Vagina (tissue), 2 donors: ENCODE measurements at places on chromosomes 1 and 21. TPM values are rescaled to one million over a fixed set of nuclear protein-coding genes. Genes with fewer than 3 reads are reported as not detected.

Gene TAS1R1
- total RNA-seq: not detected

Gene CYP4Z1
- 1.2 TPM for total RNA-seq

Gene PM20D1
- total RNA-seq: not detected

Gene DDAH1
- total RNA-seq: 10.3 TPM

Gene ADAMTS5
- total RNA-seq: 20.4 TPM

Gene MORC3
- total RNA-seq: 51.6 TPM

Gene KRTAP19-1
- not detected for total RNA-seq

Gene MMEL1
- total RNA-seq: 4.4 TPM

Gene ATP6V1G3
- total RNA-seq: not detected

Gene CLIC6
- 8.3 TPM for total RNA-seq

Gene LENEP
- total RNA-seq: not detected

Gene INTS3
- 45.9 TPM for total RNA-seq

GRCh38 chr21:45704311-45705108, 61.0 kb downstream of the PCBP3 start:
- H3K4me1 ChIP-seq: no peaks in the 10 kb centered on the region
- H3K4me3 ChIP-seq: no peak overlapping the region
- no peak overlapping the region for H3K27ac ChIP-seq

GRCh38 chr1:186994897-186995296, 166.1 kb downstream of the PLA2G4A start:
- DNase-seq: no peak
- H3K36me3 ChIP-seq: no peaks in the 10 kb centered on the region
- no peak overlapping the region for H3K27ac ChIP-seq
- no peaks in the 10 kb centered on the region for H3K27me3 ChIP-seq

DNA sequence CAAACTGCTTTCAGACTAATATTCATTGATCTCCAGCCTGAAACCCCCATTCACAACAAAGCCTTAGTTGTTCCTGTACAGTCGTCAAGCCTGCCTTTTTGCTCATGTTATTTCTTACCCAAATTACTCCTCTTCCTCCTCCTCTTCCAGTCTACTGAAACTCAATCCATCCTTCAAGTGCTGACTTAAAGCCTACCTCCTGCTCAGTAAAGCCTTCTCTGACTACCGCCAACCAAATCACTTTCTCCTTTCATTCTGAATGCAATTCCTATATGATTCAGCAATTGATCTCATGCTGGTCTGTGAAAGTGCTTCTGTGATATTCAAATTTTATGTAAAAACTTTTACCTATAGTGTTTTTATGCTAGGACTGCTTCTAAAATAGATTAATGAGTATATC, 18.6 kb downstream of the TAF5L start:
- no peaks in the 10 kb centered on the region for H3K36me3 ChIP-seq
- H3K27ac ChIP-seq: no peak overlapping the region
- no peaks in the 10 kb centered on the region for H3K27me3 ChIP-seq

DNA sequence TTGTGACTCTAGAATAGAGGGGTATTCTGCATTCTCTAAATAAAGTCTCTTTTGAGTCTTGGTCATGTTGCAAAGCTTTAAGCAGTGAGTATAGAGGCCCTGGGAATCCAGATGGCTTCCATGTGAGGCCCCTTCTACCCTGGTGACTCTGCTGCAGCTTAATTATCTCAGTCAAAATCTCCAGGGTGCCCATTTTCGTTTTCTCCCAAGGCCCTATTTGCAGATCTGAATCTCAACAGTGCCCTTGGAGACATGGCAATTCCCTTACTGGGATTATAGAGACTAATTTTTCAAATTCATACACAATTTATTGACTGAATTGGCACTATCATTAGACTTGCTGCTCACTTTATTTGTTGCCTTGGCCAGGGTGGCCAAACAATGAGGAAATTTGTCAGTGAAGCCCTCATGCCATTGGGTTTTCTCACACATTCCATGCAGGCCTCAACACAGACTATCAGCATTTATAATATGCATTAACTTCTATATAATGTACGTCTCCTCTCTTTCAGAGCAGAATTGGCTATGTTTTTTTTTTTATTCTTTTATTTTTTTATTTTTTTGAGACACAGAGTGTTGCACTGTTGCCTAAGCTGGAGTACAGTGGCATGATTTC, 35.1 kb downstream of the PROX1 start:
- H3K36me3 ChIP-seq: no peaks in the 10 kb centered on the region
- no peaks in the 10 kb centered on the region for H3K27me3 ChIP-seq
- no peaks in the 10 kb centered on the region for H3K4me1 ChIP-seq
- DNase-seq: no peak
- no peak overlapping the region for H3K4me3 ChIP-seq
- H3K27ac ChIP-seq: no peak overlapping the region

DNA sequence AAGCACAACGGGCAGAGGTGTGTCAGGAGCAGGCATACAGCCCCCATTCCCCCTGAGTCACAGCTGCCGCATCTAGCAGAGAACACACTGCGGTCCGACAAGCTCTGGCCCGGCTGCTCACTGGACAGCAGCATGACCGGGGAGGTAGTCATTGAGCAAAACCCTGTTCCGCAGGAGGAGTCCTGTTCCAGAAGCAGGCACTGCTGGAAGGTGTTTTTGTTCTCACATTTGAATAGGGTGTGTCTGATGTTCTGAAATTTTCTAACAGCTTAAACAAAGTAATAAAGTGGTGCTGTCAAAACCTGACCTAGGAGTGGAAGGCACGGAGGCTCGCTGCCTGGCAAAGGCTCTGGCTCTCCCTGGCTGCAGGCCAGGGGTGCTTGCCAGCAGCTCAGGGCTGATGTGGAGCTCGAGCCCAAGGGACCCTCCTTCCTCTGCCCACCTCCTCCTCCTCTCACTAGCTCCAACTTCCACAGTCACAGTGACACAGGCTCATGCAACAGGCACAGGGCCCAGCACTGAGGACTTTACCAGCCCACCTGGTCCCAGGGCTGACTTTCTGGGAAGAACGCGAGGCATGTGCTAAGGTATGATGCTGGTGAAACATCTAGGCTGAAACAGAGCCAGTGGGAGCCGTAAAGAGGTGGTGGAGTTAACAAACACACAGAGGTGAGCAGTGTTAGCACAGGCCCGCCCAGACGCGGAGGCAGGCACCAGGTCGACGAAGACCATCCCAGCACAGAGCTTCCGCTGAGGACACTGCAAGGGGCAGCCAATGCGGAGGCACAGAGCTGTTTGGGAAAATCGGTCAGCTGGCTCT, 118.6 kb upstream of the IFFO2 start:
- peaks cover 57% of the 10 kb centered on the region for H3K4me1 ChIP-seq
- no peaks in the 10 kb centered on the region for H3K27me3 ChIP-seq
- no peak overlapping the region for H3K4me3 ChIP-seq
- no peak for DNase-seq

DNA sequence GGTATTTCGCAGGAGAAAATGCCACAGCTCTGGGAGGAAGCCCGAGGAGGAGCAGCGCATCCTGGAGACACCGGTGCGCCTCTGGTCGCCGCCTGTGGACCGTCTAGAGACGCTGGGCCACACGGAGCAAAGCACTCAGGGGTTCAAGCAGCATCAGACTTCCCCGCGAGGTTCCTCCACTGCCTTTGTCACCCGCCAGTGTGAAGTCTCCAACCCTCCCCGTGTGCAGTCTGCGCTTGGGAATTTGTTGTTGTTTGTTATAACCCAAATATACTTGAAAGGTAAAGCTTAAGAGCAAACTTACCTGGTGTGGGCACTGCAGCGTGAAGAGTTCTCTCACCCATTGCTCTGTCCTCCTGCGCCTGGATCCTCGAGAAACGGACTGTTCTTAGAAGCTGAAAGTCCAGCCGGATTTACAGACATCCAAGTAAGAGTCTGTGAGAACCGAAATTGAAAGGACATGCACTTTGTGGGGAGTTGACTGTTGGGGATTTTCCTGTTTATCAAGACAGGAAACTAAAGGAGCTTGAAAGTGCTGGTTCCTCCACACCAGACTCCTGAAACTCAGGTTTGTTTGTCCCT, at the start of gene GBP4:
Gene GBP4, minus strand, starts transcription at position 452 of the 582 bp plus-strand sequence. Its CDS starts 108 bp downstream, at position 344.
- H3K27me3 ChIP-seq: no peaks in the 10 kb centered on the region
- no peak for DNase-seq
- H3K4me1 ChIP-seq: peaks cover 15% of the 10 kb centered on the region
- no peaks in the 10 kb centered on the region for H3K36me3 ChIP-seq
- peak within 1 kb of the TSS; percentile 88 for H3K27ac ChIP-seq

DNA sequence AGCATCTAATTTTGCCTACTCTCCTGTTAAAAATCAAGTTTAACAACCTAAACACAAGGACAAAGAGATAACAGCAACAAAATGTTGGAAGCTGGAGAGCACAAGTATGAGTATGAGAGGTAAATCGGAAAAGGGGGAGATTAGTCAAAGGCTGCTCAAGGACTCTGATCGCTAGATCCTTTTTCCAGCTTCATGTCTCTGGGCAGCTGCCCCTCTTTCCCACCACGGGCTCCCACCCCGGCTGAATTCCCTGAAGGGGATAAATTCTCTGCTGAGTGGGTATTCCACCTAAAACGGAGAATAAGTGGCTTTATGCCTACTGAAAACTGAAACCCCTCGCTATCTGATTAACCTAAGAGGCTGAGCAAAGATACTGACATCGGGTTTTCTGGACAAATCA, 696 bp upstream of the CTBS start:
- H3K4me3 ChIP-seq: peak overlapping the region; percentile 63
- H3K36me3 ChIP-seq: no peaks in the 10 kb centered on the region
- peak overlapping the region; percentile 96 for H3K27ac ChIP-seq
- no peaks in the 10 kb centered on the region for H3K27me3 ChIP-seq
- H3K4me1 ChIP-seq: peaks cover 30% of the 10 kb centered on the region

DNA sequence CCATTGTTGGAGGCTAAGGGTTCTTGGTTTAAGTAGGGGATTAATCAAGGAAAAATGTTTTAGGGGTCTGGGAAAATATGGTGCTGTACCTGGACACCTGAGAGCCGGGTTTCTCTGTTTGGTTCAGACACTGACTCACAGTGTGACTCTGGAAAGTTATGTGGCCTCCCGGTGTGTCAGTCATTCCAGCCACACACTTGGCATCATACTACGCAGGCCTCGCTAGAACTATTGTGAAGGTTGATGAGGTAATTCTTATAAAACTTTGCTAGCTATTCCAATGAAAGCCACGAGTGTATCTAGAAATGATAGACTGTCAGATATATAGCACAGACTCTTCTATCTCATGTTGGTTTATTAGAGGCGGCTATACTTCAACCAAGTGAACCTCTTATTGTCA, 4.8 kb upstream of the CAMSAP2 start:
- H3K4me1 ChIP-seq: peaks cover 7% of the 10 kb centered on the region
- H3K36me3 ChIP-seq: no peaks in the 10 kb centered on the region
- H3K27me3 ChIP-seq: no peaks in the 10 kb centered on the region
- no peak overlapping the region for H3K27ac ChIP-seq

DNA sequence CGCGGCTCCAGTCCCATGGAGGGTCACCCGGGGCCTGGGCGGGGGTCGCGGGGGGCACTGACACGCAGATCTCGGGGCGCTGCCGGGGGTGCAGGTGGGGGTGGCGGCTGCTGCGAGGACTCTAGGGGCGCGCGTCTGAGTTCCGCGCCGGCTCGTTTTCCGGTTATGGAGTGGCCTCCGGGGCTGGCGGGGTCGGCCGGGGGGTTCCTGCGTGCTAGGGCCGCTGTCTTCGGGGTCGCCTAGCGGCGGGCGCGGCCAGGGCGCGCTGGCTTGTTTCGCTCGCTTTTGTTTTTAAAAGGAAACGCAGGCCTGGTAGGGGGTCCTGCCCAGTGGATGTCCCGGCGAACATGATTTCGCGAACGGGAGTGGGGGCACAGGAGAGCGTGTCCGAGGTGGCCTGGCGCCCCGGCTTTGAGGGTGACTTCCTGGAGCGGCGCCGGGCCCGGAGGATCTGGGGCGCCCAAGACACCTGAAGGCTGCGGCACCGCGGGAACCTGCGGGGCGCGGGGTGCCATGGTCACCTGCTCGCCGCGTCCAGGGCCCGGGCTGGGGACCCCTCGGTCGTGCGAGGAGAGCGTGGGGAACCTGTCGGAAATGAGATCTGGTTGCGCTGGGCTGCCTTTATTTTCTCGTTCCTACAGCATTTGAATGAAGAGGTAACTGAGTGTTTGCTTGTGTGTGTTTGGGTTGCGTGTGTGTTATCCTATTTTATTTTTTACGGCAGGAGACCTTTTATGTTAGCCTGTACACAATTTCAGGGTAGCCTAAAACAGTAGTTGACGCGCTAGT, 618 bp downstream of the ETS2 start:
- H3K36me3 ChIP-seq: peaks cover 19% of the 10 kb centered on the region
- peaks cover 45% of the 10 kb centered on the region for H3K4me1 ChIP-seq
- peak overlapping the region; percentile 96 for H3K27ac ChIP-seq
- DNase-seq: no peak

GRCh38 chr1:3695326-3696217, 43.3 kb downstream of the TP73 start:
- no peak overlapping the region for H3K27ac ChIP-seq
- DNase-seq: no peak
- peaks cover 8% of the 10 kb centered on the region for H3K4me1 ChIP-seq
- no peak overlapping the region for H3K4me3 ChIP-seq
- H3K36me3 ChIP-seq: no peaks in the 10 kb centered on the region

DNA sequence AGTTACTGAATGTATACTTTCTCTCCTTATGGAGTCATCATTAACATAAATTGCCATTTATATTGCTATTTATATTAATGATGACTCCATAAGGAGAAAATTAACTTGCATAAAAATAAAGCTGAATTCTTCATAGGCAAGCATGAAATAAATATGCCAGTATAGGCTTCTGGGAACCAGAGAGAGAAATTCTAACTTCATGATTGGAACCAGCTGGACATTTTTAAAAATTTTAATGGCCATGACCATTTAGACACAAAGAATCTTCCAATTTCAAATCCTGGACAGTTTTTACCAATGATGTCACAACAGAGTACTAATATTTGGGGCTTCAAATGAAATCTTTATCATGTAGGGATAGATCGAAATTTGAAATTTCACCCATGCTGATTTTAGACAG, 268.7 kb downstream of the PTGER3 start:
- no peaks in the 10 kb centered on the region for H3K27me3 ChIP-seq
- H3K4me3 ChIP-seq: no peak overlapping the region
- H3K36me3 ChIP-seq: no peaks in the 10 kb centered on the region
- no peak overlapping the region for H3K27ac ChIP-seq
- DNase-seq: no peak
- no peaks in the 10 kb centered on the region for H3K4me1 ChIP-seq

- no peaks in the 10 kb centered on the region for H3K36me3 ChIP-seq
- H3K4me3 ChIP-seq: no peak overlapping the region
- H3K4me1 ChIP-seq: no peaks in the 10 kb centered on the region
- H3K27me3 ChIP-seq: no peaks in the 10 kb centered on the region
- DNase-seq: no peak
These were observed 244.6 kb upstream of the MAP1LC3C start for GRCh38 chr1:242243472-242243871.

DNA sequence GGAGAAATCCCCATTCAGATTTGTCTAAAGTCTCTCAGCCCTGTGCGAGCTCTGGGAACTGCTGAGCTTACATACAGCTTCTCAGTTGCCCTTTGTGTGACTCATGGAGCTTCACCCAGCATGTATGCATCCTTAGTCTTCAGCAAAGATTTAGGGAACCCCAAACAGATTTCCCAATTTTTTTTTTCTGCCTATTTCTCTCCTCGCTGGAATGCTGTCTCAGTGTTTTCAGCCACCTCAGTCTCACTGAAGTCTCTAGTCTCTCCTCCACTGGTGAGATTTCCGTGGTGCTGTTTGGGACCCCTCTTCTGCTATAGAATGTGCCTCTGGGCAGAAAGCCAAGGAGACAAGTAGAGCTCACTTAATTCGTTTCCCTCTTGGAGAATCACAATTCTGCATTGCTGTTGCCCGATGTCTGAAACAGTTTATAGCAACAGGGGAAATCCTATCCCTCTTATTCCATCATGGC, 28.1 kb upstream of the TXLNA start:
- H3K4me3 ChIP-seq: no peak overlapping the region
- H3K27me3 ChIP-seq: no peaks in the 10 kb centered on the region
- H3K4me1 ChIP-seq: peaks cover 19% of the 10 kb centered on the region
- no peak for DNase-seq
- peaks cover 16% of the 10 kb centered on the region for H3K36me3 ChIP-seq

- no peaks in the 10 kb centered on the region for H3K4me1 ChIP-seq
- no peak for DNase-seq
- no peaks in the 10 kb centered on the region for H3K36me3 ChIP-seq
- H3K27me3 ChIP-seq: no peaks in the 10 kb centered on the region
- H3K4me3 ChIP-seq: no peak overlapping the region
These were observed 62.7 kb downstream of the CAMK2N1 start for GRCh38 chr1:20423169-20423795.
